ENCODE measurements at places on chromosomes 3 and 15.

DNA sequence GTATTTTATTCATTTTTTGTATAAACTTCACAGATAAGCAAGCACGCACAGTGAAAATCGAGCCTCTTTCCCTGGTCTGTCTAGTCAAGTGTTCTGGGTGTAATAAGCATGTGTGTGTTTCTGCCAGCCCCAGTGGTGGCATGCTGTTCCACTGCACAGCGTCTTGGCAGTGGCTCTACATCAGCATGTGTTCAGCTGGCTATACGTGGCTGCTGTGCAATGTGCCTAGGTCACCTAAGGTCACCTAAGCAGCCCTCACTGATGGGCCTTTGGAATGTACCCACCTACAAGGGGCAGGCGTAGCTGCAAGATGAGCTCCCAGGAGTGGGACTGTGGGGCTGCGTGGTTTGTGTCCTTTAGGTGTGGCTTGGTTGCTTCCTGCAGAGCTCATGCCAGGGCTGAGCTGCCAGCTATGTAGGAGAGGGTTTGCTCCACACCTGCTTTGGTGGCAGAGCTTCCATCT, 4.9 kb downstream of the LIMD1 start:
- peak; percentile 8 for DNase-seq

- no peak for DNase-seq
These were observed 41.8 kb downstream of the IFT122 start for GRCh38 chr3:129481766-129482332.

DNA sequence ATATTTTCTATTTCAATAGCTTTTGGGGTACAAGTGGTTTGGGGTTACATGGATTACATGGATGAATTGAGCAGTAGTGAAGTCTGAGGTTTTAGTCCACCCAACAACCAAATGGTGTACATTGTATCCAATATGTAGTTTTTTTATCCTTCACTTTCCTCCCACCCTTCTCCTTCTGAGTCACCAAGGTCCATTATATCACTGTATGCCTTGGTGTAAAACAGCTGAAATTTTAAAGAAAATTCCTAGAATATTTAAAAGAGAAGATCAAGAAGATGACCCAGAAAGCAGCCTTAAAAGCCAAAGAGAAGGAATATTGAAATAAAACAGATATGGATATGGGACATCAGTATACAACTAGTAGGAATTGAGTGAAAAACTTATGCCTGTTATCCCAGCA, 204.2 kb upstream of the COL8A1 start:
- no peak for DNase-seq

DNA sequence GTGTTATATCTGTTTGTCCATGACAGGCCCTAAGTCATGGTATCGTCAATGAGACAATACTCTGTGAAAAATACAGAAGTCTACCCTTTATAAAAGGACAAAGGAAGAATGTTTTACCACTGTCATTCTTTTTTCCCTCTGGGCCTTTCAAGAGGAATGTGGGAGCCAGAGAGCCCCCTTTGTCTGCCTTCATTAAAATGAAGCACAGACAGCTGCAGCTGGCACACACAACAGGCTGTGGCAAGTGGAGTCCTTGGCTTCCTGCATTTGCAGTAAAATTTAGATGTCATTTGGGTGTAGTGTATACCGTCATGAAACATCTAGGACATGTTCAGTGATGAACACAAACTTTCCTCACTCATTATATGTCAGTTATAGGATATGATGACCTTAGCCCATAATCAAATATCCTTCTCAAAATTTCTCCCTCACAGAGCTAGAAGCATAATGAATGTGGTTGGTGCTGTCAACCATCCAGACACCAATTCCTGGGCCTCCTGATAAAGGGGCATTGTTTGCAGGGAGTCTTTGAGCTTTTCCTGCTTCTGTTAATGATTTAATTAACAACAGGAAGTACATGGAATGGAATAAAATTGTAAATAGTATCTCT, 76.4 kb downstream of the DHX36 start:
- DNase-seq, result no peak

DNA sequence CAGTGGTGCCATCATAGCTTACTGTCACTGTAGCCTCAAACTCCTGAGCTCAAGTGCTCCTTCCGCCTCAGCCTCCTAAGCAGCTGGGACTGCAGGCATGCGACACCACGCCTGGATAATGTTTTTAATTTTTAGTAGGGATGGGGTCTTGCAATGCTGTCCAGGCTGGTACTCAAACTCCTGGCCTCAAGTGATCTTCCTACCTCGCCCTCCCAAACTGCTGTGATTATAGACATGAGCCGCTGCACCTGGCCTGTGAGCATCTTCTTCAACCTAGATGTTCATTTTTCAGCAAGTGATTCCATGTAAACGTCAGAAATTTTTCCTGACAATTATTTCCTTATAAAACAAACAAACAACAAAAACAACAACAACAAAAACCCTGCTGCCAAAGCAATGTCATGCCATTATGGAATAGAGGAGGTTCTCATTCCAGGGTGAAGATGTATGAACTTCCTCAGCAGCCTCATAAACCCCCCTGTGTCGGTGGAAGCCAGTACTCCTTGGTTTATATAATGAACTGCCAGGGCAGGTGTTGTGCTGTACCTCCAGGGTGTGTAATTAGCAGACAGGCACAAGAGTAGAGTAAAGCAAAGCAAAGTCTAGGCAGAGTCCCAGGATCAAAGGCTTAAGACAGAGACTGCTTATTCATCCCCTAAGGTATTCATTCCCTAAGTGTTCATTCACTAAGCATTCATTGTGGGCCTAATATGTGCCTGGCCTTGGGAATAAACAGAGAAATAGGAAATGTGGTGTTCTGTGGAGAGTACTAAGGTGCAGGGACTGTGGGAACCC, 44.6 kb downstream of the NR2C2 start:
- DNase-seq, result no peak

DNA sequence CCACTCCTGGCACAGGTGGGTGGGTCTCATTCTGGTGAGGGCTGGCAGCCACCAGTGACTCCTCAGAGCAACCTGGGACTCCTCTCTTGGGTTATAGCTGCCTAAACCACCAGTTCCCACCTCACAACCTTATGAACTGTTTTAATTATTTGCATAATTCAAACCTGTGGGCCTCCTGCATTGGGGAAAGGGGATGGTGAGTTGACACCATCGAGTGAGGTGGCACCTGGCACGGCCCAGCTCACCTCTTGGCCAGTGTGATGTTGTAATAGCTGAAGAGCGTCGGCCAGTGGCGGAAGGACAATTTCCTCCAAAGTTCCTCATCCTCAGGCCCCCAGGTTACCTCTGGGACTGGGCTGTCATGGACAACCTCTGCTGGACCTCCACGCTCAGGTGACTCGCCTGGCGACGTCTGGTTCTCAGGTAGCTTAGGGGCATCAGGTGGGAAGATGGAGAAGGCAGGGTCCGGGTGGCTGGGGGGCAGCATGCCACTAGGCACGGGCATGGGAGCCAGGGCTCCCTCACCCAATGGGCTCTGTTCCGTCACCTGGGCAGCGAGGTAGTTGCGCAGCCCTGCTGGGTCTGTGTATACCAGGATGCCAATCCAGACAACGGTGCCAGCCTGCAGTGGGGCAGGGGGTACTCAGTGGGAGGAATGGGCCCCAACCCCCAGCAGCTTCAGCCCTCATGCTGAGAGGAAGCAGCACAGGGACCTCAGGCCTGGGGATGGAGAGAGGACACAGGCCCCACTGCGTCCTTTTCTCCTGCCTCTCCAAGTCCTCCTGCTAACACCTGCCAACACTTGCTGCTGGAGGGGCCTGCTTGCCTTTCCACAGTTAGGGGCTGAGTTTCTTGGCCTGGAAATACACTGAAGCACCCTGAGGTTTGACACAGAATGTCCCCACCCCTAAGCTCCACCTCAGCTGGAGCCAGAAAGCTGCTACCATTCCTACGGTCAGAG, 38.5 kb downstream of the PTPN23 start:
- no peak for DNase-seq

DNA sequence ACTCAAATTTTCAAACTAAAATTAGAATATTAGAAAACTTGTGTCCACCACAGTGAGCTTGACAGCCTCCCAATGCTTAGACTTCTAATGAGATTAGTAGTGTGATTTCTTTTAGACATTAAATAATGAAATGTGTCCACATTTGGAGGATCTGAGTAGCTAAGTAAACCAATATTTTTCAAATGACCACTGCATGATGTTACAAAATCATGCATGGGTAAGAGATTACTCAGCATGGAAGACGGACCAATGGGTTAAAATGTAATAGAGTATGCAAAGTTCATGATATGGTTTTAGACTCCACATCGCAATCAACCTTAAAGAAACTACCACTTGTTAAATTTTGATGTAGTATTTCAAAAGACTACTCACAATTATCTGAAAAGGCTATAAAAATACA, 130.6 kb downstream of the IMPG2 start:
- no peak for DNase-seq

DNA sequence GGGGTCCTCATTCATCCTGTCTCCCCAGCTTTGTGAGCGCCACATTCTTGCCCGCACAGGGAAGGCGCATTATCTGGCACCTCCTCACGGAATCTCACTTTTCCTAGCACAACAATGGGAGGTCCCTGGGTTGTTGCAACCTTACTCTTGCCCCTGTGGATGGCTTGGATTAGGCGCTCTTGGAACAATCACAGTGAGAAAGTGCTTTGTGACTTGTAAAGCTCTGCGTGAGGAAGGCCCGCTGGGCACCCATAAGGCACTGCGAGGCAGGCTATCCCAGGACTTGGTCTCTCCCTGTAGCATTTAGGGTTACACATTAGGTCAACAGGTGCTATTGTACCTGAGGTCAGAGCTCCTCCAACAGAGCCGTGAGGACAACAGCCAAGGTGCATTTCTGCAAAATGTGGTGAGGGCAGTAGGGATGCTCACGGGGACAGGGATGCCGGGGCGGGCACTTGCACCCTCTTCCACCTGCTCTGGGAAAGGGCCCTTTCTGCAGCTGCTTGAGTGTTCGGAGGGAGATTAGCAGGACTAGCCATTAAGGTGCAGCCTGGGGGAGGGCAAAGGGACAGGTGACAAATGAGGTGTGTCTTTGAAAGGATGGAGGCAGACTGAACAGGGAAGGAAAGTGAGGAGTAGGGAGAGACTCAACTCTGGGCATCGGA, 13.9 kb upstream of the LRRC15 start:
- no peak for DNase-seq

- DNase-seq, result no peak
These were observed 414.1 kb upstream of the CBLB start for GRCh38 chr3:106282943-106283342.

DNA sequence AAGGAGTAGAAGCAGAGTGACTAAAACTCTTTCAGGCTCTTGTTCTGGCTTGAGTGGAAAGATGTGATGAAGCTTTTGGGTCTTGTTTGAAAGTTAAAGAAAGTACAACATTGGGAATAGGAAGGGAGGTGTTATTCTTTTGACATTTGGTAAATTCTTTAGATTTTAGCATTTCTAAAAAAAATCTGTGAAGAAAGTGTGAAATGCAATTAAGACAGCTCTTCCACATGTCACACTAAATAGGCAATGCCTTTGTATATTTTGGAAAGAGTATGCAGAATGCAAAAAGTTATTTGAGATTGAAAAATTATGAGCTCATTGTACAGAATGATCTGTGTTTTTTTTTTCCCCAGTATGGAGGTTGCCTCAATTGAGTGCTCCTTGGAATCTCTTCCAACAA, 532.2 kb upstream of the DPPA4 start:
- no peak for DNase-seq

DNA sequence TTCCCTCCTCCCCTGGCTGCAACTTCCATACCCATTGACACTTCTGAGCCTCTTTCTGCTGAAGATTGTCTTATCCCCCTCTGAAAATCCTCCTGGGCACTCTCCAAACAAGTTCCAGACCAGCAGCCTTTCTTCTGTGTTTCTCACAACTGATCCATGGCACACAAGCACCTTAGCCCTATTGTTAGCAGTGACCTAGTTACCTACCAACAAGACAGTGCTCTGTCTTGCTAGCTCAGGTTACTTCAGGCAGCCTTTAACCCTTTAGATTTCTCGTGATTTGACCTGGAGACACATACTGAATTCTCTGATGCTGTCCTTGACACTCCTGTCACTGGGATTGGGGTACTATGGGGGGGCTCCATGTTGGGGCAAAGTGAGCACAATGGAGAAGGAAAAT, 82.1 kb downstream of the GTF2E1 start:
- DNase-seq, result no peak

GRCh38 chr15:80026310-80026709, 33.2 kb upstream of the ZFAND6 start:
- no peak for DNase-seq

- DNase-seq, result no peak
These were observed 75.5 kb upstream of the IQSEC1 start for GRCh38 chr3:13148561-13149329.

DNA sequence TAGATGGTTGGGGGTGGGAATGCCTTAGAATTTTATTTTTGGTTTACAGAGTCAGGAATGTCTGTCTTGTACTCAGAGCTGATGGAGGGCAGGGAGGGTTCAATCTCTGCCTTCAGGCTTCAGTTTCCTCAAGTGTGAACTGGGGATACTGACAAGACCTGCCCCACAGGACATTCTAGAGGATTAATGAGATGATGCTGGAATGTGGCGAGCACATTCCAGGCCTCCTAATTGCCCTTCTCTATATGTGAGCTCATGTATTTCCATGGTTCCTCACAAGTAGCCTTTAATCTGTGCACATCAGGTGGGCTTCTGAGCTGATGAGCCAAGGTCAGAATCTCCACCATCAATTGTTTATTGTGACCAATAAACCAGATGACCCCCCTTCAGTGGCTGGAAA, 90.4 kb downstream of the CACNA2D3 start:
- no peak for DNase-seq

- DNase-seq, result no peak
These were observed 48.2 kb upstream of the ATG7 start for GRCh38 chr3:11224010-11224409.

GRCh38 chr15:37044915-37045648, 55.3 kb downstream of the MEIS2 start:
- DNase-seq, result no peak

DNA sequence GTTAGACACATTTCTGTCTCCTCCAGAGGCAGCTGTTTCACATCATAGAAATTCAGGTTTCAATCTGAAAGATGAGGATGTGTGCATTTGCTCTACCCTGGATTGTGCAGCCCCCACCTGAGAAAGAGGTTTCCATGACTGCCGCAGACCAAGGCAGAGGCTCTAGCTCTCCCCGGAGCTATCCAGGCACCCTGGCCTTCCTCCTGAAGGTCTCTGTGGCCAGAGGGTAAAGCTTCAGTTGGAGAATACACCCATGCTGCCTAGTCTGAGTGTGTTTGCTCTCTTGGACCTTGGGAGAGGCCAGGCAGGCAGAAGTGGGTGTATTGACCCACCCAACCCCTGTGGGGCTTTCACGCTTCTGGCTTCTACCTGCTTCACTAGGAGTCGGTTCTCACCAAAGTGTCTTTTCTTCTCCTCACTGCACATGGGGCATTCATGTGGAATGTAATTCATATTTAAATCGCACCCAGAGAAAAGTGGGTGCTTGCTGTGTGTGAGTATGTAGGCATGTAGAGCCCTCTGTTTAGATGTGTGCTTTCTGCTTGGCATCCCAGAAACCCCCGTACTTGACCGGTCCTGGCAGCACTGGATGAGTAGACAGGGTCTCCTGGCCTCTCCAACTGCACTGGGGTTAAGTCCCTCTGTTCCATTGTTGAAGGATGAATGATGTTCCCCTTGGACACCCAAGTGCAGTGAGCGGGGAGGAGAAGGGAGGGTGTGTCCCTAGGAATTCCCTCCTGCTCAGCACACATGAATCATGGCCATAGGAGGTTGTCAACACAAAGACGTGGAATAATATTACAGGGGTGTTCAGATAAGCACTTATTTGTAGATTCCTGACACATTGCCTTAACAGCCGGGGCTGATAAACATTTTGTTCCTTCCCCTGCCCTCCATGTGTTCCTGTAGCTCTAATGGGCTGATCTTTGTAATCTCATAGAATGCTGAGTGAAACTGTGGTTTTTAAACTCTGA, 20.3 kb upstream of the RAB6B start:
- no peak for DNase-seq
